ENCODE measurements at places on chromosomes 6 and 20.
A peak's percentile ranks its signal among the peaks of the same experiment; 100 is the strongest.

DNA sequence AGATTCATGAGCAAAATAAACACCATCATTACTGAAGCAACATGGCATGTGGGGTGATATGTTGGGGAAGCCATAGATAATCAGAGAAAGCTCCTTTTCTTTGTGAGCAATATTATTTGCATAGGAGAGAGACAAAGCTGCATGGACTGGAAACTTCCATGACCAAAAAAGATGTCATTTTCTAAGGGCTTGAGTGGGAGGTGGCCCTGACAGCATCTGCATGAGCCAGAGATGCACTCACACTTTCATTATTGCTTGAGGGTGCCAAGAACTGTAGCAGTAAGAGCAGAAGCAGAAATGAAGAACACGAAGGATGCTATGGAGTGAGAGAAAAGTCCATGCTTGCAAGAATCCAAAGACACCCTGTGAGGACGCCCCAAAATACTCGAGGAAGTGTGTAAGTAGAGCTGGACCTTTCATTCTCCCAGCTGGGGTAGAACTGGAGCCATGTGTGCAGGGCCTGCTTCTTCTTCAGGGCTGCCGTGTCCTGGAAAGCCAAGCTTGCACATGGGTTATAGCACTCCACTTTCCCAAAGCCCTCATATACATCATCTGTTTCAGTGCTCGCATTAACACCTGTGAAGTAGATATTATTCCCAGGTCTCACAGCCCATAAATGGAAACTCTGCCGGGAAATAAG lies 851.2 kb downstream of the DHX35 start:
- DNase-seq, result no peak

DNA sequence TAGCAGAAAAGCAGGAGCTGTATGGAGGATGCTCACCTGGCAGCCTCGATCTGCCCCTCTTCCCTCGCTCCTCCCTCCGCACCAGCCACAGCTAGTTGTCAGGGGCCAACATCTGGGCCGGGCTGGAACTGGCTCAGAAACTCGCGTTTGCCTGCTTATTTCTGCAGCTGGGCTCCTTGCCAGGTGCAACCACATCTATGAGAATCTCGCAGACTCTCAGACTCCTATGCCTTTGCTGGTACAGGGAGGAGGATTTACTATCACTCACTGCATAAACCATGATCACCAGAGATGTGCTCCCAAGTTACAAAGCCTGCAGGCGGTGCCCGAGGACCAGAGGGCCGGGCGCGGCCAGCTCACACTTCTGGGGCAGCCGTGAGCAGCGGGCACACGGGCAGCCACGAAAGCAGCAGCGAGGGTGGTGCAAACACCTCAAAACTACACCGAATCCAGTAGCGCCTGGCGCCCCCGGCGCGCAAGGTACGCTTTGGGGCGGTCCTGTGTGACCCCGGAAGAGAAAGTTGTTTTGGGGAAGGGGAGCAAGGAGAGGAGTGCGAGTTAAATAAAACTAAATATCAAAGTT lies 577 bp upstream of the LRRC1 start:
- peak; percentile 64 for DNase-seq

DNA sequence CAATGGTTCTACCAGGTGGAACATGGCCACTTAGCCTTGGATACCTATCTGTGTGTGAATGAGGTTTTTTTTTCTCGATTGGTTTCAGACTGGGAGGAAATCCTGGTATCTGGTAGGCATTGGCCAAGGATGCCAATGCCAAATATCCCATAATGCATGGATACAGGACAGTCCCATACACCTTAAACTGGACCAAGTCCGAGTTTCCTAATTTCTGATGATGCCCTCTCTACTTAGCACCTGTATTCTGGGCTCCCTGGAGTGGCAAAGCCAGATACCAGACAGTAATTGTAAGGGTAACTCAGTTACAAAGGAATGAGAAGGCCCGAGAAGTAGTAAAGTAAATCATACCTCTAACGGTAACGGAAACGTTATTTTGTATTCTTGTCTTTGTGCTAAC lies 17.9 kb downstream of the SNX5 start:
- no peak for DNase-seq

- DNase-seq, result no peak
Measured at GRCh38 chr6:19309661-19310060, 527.5 kb upstream of the ID4 start.

DNA sequence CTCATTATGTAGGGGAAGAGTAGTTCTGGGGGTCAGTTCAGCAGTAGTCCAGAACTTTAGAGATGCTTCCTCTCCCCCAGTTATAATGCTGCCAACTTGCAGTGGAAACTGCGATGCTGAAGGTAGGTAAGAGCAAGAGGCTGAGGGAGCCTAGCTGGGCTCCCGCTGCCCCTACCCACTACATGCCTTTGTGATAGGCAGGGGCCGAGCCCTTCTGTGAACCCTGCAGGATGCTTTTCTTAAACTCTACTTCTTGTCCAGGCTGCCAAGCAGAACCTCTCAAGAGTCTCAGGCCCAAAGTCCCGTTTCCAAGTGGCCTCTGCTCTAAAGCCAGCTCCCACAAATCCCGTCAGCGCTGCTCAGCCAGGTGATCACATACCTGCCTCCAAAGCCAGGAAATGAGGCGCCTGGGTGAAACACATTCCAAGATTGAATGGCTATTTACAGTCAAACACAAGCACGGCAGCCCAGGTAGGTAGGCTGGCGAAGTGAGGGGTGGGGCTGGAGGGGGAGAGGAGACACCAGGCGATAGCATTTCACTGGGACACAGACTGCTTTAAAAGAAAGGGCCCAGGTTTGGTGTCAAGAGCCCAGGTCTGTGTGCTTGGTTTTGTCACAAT lies 150.7 kb downstream of the CD24 start:
- no peak for DNase-seq

GRCh38 chr6:37369321-37370201 lies 15.8 kb downstream of the RNF8 start:
- DNase-seq, result no peak

- no peak for DNase-seq
Measured at GRCh38 chr6:154984146-154984545, 11.0 kb upstream of the TIAM2 start.

DNA sequence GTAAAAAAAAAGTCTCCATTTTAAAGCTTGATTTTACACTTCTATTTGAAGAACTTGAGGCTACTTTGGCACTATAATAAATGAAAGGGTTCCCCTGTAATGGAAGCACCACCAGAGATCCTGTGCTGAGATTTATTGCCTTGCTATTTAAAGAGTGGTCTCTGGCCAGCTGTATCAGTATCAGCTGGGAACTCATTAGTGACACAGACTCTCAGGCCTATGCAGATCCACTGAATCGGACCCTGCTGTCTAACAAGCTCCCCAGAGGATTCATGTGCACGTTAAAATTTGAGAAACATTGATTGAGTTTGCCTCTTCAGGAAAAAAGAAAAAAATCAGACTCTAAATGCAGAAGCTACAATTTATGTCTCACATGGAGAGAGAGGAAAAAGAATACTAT lies 299.9 kb upstream of the BMP2 start:
- DNase-seq, result no peak

DNA sequence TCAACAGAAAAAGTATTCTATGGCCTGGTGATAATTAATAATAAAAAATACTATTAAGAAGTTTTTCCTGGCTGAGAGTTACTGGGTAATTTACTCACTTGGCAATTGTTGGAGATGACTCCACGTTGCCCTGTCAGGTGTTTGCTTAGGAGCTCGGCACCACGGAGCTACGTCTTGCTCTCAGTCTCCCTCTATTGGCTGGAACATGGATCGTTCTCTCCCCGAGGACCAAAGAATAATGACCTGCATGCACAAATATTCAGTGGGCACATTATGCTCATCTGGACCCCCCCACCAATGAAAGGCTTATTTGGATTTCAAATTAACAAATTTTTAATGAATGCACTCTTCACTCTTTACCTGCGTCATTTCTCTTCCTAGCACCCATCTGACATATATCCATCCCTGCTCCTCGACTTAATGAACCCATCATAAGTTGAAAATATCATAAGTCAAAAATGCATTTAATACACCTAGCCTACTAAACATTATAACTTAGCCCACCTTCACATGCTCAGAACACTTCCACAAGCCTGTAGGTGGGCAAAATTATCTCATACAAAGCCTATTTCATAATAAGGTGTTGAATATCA lies 71.0 kb upstream of the CD83 start:
- peak; percentile 15 for DNase-seq

- no peak for DNase-seq
Measured at GRCh38 chr6:53070806-53071205, 5.6 kb downstream of the FBXO9 start.

GRCh38 chr6:93849857-93850256 lies 430.5 kb upstream of the EPHA7 start:
- DNase-seq, result no peak

DNA sequence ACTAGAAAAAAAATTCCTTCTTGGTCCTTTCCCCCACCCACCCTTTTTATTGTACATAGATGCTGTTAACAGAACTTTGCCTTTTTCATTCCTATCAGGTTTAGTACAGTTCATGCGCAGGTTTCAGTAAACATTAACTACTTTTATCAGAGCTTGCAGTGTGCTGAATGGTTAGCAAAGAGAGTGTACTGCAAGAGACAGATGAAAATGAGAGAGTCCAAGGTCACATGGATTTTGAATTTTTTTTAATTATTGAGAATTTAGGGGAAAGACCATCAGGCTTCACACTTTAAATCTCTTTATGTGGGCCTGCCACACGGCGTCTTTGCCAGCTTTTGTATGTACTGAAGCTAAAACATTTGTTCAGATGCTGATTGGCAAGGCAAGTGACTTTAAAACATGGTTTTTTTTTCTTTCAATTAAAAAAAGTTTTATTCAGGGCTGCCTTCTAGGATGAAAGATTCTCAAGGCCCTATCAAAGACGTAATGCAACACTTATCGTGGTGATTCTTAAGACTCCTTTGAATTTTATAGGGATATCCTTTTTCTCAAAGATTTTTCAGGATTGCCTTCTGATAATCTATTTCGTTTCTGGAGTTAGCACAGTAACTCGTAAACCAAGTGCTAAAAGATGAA lies 32.2 kb downstream of the RREB1 start:
- no peak for DNase-seq

- DNase-seq, result no peak
Measured at GRCh38 chr6:117232196-117232595, 33.2 kb upstream of the VGLL2 start.

DNA sequence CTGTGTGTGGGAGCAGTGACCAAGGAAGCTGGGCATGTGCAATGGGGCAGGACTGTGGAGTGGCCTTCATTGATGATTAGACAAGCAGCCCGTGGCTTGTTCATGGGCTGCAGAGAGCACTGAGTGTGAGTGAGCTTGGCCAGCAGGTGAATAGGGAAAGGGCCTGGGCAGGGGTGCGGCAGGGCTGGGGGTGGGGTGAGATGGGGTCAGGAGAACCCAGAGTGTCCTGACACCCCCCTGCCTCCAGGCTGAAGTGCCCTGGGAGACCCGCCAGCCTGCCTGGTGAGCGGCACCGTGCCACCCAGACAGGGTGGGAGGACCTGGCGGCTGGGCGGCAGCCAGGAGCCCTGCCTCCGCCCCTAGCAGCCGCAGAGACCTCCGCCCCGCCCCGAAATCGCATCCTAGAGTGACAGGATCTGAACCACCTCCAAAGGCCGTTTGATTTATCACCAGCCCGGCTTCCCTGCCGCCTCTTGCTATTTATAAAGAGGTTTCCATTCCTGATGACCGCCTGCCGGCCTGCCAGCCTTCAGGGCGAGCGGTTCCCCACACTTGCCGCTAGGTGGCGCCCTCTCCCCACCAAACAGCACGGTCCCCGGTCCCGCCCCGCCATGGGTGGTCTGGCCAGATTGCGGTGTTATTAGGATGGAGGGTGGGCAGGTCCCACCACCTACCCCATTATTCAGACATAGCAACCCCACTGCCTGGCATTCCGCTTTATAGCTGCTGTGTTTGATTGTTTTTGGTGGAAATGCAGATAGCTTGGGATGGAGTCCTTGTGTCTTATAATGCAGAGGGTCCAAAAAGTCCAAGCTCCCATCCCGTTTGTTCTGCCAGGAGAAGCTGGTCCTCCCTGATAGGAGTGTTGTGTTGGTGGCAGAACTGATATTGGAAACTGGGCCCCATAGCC lies 3.5 kb downstream of the MYLK2 start:
- DNase-seq, result peak; percentile 62

- no peak for DNase-seq
Measured at GRCh38 chr20:47708953-47709833, 76.1 kb downstream of the SULF2 start.

DNA sequence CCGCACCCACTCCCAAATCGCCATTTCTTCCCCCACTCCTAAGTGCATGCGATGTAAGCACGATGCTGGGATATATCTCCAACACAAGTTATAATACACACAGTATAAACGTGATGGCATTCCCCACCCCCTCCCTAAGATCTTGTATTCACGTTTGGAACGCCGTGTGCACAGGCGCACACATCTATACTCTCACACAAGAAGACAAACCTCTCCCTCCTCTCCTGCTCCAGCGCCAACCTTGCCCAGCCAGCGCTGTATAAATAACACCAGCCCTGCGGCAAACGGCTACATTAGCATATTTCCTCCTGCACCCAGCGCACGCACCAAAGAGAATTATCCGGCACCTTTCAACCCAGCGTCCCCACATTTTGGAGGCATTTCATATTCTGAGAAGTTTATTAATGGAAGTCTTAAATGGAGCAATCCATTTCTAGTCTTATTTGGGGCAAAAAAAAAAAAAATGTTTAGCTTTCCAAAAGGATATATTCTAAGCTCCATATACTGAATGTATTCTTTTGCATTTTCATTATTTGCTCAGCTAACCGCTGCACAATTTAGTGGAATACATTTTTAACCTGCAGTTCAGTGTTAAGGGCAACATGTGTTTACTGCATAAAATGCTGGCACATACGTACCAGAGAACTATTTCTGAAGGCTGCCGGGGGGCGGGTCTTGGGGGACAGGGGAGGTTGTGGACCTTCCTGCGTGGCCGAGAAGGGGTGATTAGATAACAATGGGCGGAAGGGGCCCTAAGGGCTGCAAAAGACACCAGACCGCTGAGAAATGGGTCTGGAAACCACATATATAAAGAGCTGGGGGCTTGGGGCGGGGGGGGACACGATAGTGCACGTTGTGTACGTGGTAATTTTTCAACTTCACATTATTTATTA lies 1.1 kb upstream of the SLC22A23 start:
- peak; percentile 4 for DNase-seq

- no peak for DNase-seq
Measured at GRCh38 chr6:37287519-37288157, 29.7 kb upstream of the TMEM217 start.

- DNase-seq, result no peak
Measured at GRCh38 chr6:12335717-12336116, 45.6 kb downstream of the EDN1 start.
